ENCODE measurements at places on chromosomes 16 and 17.

DNA sequence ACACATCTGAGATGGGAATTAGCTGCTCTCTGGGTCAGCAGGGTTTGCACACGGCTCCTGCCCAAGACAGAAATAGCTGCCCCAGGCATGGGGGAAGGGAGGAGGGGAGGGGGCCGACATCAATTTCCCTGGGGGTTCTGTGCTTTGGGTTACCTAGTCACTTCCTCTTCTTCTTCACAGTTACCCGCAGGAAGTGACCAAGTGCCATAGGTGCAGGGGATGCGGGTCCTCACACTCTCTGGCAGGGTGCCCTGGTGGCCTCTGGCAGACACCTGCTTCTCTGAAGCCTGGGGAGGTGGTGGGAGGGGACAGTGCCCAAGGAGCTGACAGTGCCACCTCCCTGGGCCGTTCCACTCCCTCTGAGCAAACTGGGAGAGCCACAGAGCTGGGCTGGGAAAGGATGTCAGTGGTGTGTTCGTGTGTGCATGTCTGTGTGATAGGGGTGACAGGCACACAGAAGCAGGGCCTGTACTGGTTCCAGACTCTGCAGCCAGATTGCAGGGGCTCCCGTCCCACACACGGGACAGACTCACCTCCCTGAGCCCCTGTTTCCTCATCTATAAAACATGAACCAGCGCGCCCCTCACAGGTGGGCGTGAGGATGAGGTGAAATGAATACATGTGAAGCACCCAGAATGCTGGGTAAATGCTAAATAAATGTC lies 18.2 kb downstream of the SCN4A start:
- DNase-seq: no peak

DNA sequence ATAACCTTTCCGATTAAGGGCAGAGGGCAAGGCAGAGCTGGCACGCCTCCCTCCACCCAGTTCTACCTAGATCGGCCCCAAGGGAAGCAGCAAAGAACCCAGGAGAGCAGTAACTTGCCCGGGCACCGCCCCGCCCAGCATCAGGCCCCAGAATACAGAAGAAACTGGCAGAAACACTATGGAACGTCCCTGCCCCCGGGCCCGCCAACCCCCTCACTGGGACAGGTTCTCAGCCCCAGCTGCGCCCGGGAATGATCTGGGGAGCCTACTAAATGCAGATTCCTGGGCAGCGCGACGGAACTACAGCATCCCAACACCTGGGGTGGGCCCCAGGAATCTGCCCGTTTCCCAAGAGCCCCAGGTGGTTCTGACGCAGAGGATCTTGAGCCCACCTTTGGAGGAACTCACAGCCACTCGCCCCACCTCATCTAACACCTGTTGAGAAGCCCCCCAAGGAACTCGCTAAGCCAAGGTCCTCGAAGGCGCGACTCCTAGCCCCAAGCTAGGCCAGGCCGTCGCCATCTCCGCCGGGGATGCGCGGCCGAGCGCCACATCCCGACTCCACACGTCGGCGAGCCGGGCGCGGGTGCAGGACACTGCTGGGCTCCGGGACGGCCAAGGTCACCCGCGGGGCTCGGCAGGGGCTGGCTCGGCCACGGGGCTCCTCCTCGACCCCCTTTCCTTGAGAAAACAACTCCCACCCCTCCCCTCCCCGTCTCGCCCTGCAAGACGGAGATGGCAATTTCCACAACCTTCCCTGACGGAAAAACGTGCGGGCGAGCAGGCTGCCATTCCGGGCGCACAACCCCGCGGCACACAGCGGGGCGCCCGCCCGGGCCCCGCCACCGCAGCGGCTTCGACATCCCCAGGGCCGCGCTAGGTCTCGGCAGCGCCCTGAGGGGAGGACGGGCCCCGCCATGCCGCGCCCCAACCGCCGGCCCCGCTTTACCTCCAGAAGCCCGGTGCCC lies 913 bp downstream of the CDIP1 start:
- DNase-seq: no peak

DNA sequence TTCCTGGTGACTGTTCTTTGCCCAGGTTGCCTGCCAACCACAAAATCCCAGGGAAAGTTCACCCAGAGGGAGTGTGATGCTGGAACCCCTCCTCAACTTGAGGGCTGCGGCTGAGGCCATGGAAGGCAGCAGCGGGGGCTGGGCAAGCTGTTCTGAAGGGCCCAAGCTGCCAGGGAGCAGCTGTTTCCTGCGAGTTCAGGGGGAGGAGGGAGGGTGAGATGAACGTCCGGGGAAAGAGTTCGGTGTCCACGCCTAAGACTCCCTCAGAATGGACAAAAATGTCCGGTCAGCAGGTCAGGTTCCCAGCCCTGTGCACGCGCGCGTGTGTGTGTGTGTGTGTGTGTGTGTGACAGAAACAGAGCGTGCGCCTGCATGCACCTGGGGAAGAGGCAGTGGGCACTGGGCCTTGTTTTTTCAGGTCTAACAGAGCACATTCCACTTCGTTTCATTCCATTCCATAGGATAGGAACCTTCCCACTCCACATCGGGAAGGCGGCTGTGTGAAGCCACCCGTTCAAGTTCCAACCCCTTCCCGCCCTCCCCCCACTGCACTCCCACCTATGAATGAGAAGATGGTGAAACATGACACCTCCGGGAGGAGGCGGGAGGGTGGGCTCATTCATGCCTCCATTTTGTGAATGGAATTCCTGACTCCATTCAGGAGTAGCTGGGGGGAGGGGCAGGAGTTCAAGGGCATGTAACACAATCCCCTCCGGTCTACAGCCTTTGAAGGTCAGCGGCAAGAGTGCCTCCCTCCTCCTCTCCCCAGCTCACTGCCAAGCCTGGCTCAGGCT lies 15.7 kb downstream of the ETV4 start:
- no peak for DNase-seq

GRCh38 chr16:80788027-80788426 lies 16.4 kb downstream of the CDYL2 start:
- no peak for DNase-seq

DNA sequence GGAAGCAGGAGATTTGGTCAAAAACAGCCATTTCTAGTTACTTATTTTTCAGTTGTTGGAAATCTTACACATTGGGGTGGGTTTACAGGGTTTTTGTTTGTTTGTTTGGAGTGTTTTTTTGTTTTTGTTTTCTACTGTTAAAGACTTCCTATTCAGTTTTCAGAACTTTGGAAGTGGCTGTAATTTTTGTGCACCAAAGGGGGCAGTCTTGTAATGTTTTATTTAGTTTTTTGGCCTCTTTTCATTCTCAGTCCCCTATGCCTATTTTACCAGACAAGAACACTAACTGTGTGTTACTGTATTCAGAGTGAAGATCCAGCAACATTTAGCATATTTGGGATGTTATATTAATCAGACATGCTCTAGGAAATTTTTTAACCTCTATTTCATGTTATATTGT lies 20.6 kb downstream of the TPPP3 start:
- no peak for DNase-seq

GRCh38 chr17:83012868-83013778 lies 66.3 kb upstream of the METRNL start:
- no peak for DNase-seq

- DNase-seq: no peak
Measured at GRCh38 chr17:82698974-82699442, 510 bp upstream of the RAB40B start.

GRCh38 chr16:52471650-52472370 lies 75.1 kb downstream of the TOX3 start:
- DNase-seq: no peak

DNA sequence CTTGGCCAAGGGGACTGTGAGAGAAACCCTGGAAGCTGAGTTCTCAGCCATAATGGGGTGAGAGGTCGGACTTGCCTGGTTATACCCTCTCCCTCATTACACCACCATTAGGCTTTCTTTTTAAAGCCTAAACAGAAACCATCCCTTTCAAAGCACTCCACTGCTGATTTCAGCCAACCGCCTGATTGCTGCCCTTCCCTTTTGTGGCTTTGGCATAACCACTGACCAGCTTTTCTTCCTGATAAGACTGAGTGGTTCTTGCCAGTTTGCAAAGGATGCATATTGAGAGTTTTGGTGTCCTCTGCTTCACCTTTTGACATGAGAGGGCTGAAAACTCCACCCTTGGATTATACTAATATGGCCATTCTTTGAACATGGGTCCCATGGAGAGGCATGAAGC lies 308.2 kb upstream of the GOT2 start:
- DNase-seq: no peak

DNA sequence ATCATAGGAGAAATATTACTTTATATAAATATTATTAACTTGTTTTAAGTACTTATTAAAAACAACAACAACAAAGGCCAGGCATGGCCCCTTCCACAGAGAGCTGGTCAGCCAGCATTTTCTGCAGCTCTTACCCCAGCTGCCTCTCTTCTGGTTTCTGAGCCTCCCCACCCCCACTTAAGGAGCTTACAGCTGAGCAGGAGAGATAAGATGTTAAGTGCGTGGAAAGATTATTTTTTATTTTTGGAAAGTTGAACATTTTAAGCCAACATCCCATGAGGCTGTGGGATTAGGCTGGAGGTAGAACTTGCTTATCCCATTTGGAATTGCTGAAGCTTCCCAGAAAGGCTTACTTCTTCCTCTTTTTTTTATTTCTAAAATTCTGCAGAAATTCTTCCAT lies 401.2 kb downstream of the SEC14L1 start:
- no peak for DNase-seq

- DNase-seq: no peak
Measured at GRCh38 chr17:72150632-72151460, 30.0 kb downstream of the SOX9 start.

DNA sequence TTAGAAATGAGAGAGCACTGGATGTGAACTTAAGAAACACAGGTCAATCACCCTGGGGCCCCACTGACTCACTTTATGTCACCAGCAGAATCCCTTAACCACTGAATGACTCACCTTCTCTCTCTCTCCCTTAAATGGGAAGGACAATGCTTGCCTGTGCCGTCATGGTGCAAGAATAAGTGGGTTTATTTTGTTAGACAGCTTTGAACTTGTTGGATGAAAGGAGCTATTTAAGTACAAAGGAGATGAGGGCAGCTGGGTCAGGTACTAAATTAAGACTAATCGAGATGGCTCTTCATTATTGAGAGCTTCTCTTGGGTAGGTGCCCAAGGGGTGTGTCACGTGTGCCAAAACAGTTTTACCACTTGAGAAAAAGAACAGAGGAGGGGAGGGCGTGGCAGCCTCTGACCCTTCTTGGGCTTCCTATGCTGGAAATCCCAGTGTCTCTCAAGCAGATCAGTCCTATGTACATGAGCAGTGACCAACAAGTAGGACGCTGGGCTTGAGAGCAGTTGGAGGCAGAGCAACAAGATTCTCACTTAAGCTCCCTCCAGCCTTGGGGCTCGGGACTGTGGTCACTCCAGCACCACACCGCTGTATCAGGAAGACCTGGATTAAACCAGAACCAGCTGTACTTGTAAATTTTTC lies 6.7 kb upstream of the KRT31 start:
- no peak for DNase-seq

- no peak for DNase-seq
Measured at GRCh38 chr16:25395528-25395927, 137.9 kb upstream of the ZKSCAN2 start.

DNA sequence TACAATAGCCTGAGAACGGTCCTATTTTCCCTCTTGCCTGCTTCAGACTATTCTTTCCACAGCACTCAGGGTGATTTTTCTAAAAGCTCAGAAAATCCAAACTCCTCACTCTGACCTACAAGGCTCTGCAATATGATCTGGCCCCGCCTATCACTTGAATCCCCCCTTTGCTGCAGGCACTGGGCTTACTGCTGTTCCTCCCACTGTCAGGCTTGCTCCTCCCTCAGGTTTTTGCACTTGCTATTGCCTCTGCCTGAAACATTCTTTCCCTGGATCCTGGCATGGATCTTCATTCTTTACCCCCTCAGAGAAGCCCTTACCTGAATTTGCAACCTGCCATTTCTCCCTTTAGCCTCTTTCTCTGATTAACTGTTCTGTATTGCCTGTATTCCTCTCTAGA lies 52.3 kb downstream of the RPGRIP1L start:
- no peak for DNase-seq

DNA sequence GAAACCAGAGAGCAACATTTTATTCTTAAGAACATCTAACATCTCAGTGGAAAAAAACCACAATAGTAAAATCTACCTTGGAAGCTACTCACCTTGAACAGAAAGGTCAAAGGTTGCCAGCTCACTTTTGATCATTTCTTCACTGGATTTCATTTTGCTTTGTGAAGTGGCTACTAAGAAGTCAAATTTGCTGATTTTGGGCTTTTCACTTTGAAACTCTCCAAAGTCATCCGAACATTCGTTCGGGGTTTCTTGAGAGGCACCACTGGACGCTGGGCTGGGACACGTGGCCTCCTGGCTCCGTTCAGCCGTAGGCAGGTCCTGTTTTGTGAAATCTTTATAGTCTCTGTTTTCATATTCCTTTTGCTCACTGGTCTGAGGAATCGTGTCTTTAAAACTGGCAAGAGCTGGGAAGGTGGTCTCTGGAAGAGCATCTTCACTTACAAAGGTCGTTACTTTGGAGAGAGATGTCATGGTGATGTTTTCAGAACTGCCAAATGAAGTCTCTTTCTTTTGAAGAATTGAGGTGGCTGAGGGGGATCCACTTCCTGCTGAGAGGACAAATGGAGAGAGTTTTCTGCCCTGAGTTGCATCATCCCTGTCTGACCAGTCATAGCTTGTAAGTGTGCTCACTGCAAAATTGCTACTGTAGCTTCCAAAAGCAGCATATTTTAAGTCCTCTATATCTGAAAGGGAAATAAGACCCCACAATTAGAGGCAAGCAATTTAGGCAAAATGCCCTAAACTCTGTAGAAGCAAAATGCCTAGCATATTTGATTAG lies 52.4 kb downstream of the DUSP14 start:
- no peak for DNase-seq

- no peak for DNase-seq
Measured at GRCh38 chr17:78324391-78325075, 35.3 kb downstream of the SOCS3 start.

DNA sequence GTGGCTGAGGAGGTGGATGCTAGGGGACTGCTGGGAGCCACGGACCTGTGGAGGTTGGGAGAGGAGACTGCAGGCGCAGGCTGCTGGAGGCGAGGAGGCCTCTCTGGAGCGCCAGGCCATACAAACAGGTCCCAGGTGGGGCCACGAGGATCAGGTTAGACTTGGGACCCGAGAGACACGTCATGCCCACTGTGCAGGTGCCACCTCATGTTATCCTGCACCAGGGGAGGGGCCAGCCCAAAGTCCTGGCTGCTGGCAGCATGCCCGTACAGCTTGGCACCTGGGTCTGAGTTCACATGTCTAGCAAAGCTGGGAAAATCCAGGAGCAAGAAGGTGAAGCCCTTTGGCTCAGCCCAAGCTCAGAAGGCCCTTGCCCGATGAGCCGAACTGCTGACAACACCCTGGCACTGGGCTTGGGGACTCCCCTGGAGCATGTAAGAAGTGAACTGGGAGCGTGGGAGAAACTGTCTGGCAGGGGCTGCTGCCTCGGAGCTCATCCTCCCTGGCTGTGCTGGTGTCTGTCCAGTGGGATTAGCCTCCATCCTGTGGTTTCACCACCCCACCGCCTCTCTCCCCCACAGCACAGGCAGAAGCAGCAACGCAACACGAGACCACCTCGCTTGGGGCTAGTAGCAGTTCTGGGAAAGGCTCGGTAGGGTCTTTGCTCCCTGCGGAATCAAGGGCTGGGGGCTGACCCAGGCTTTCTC lies 5.3 kb downstream of the ARHGDIA start:
- no peak for DNase-seq

- no peak for DNase-seq
Measured at GRCh38 chr17:76498876-76499251, 2.4 kb downstream of the RHBDF2 start.

Data from stimulated activated CD4-positive, alpha-beta T cell treated with anti-CD3 and anti-CD28 coated beads, TNF-alpha, amount 100 ng/mL, for 1 hour (primary cell).